Fibroblast of lung (primary cell): ENCODE measurements at places on chromosomes 6 and 20. TPM values are rescaled to one million over a fixed set of nuclear protein-coding genes. Genes with fewer than 3 reads are reported as not detected.

The SLC13A3 gene
- 4.1 and 5.6 TPM in 2 replicates for total RNA-seq

The TTBK1 gene
- under 0.01 TPM in 2 replicates for total RNA-seq

The DNMT3B gene
- total RNA-seq, result 1.5 and 3.1 TPM in 2 replicates

The PRL gene
- total RNA-seq, result not detected in 2 replicates

The PCK1 gene
- under 0.01 TPM in 1 of 2 replicates, not detected in the other for total RNA-seq

The MUCL3 gene
- total RNA-seq, result not detected in 2 replicates

The ABHD16B gene
- total RNA-seq, result not detected in 2 replicates

The TGM6 gene
- total RNA-seq, result not detected in 2 replicates

The KIAA0408 gene
- total RNA-seq, result 1.3 and 2.8 TPM in 2 replicates

The AIF1 gene
- total RNA-seq, result not detected in 2 replicates

The KCNK16 gene
- not detected in 2 replicates for total RNA-seq

The FAM162B gene
- total RNA-seq, result 13.1 and 16.2 TPM in 2 replicates

The SNAP91 gene
- under 0.01 and 0.17 TPM in 2 replicates for total RNA-seq

The ABHD16A gene
- total RNA-seq, result 62.1 and 72.0 TPM in 2 replicates

The TTLL9 gene
- not detected in 2 replicates for total RNA-seq

The CYP39A1 gene
- 3.6 and 3.8 TPM in 2 replicates for total RNA-seq

The TSHZ2 gene
- 2.6 and 5.4 TPM in 2 replicates for total RNA-seq
